NCI-H2171 (cell line): ENCODE measurements at places on chromosomes 4 and X.

DNA sequence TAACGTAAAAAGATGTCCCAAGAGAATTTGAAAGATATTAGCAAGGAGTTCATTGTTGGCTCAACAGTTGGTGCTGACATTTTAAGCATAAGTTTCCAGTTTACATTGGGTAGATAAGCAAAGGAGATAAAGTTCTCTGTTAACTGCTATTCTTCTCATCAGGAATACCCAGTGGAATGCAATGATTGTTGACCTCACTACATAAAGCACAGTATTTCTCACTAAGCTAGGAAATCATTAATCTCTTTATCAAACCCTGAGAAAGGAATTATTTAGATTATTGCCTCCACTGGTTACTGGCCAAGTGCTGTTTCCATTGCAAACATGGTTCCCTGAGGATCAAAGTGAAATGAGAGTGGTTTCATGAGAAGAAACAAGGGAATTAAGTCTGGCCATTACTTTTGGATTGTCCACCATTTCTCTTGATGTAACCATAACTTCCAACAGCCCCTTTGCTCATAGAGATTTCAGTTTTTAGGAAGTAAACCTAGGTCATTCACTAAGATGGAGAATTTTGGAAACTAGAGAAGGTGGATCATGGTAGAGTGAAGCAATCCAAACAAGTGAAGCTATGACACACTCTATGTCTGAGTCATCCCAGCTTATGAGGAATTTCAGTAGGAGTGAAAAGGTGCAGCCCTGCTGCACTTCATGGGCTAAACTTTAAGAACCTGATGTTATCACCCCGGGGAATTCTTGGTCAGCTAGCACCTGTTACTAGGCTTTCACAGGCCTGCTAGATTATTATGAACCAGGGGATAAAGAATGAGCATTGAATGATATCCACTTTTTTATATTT is 163.4 kb downstream of the AREG start:
- no peak for DNase-seq

- DNase-seq, result no peak
Observed at GRCh38 chrX:108123591-108124366, 32.2 kb downstream of the ATG4A start.

GRCh38 chr4:164413743-164414142 is 340.2 kb upstream of the SMIM31 start:
- DNase-seq, result no peak

- DNase-seq, result no peak
Observed at GRCh38 chr4:73844345-73844744, 7.9 kb downstream of the CXCL6 start.

- DNase-seq, result no peak
Observed at GRCh38 chr4:74446193-74446868, 1.4 kb downstream of the AREG start.

DNA sequence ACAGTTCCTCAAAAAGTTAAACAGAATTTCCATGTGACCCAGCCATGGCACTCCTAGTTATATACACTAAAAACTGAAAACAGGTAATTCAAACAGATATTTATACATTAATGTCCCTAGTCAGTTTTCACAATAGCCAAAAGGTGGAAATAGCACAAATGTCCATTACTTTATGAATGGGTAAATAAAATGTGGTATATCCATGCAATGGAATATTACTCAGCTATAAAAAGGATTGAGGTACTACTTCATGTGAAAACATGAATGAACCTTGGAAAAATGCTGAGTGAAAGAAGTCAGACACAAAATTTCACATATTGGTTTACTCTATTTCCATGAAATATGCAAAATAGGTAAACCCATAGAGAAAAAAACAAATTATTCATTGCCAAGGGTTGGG is 351.8 kb upstream of the AMOT start:
- no peak for DNase-seq

DNA sequence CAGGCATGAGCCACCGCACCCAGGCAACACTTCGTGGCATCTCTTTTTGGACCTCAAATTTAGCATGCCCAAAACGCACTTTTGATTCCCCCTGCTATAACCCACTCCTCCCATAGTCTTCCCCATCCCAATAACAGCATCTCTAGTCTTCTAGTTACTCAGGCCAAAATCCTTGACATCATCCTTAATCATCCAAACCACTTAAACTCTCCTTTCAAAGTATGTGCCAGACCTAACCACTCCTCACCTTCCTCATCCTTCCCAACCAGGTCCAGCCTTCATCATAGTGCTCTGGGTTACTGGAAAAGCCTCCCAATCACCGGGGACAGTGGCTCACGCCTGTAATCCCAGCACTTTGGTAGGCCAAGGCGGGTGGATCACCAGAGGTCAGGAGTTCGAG is 41.9 kb downstream of the AFAP1 start:
- no peak for DNase-seq

DNA sequence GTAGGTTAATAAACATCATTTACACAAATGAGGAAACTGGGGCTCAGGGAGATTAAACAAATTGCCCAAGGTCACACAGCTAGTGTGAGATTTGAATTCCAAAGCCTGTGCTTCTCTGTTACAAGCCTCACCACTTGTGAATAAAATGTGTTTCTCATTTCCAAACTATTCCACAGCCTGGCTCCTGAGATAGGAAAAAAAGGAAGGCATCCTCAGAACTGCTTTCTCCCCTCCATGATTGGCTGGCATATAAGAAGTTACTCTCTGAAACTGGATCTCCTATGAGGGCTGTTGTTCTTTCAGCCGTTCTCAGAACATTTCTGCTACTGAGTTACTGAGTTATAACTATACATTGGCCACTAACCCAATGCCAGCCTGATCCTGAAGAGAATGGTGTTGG is 237.9 kb downstream of the MAML3 start:
- no peak for DNase-seq

GRCh38 chrX:140500441-140500840 is 4.4 kb downstream of the SOX3 start:
- no peak for DNase-seq

DNA sequence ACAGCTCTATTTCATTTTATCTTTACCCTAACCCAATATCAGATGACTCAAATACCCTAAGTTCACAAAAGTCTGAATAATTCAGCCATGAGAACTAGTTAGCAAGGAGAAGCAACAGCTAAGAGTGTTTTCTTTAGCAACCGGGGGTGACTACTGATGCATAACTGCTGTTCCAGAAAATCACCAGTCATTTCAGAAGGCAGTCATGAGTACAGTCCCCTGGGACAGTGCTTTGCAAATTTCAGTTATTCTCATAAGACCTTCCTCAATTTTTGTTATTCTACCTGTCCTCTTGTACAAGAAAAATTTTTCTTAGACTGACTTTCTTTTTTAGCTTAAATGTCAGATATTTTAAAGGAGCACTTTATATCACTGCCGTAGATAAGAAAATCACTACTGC is 16.4 kb downstream of the BANK1 start:
- DNase-seq, result peak; percentile 23

DNA sequence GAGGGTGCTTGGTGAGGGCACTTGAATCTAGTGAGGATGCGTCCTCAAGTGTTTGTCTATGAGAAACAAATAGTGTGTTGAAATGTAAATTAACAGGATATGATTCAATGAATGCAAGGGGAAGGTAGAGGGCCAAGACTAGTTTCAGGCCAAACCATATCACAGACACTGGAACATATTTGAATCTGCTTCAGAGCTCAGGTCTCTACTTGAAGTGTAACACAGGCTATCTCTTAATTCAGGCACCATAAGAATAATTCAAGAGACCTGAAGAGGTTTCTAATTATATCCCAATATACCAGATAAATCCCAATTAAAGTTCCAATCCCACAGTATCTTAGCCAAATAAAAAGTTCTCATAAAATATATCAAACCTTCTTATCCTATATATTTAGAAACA is 146.5 kb upstream of the INTU start:
- no peak for DNase-seq

- DNase-seq, result peak; percentile 59
Observed at GRCh38 chr4:6221851-6222760, 21.8 kb upstream of the JAKMIP1 start.

DNA sequence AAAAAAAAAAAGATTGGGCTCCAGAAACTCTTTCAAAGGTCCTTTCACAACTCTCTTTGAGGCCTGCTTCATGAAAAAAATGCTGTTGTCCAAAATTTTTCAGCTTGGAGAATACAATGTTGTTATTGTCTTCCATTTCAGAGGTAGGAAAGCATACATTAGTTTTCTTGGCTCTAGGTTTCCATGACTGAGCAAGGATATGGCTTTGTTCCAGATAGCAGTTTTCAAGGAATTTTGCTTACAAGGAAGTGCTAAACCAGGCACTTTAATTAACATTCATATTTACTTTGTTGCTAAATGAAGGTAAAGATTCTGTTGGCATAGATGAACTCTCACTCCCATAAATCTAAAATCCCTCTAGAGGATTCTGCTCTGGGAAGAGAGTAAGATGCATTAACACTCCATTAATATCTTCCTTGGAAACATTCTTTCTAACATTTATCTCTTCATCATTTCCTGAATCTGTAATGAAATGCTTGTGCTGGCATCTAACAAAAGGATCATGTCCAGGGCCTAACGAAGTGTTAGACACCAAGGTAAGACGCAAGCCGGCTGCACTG is 118.4 kb downstream of the COL25A1 start:
- DNase-seq, result no peak

GRCh38 chr4:121277194-121278105 is 103.4 kb downstream of the QRFPR start:
- no peak for DNase-seq

DNA sequence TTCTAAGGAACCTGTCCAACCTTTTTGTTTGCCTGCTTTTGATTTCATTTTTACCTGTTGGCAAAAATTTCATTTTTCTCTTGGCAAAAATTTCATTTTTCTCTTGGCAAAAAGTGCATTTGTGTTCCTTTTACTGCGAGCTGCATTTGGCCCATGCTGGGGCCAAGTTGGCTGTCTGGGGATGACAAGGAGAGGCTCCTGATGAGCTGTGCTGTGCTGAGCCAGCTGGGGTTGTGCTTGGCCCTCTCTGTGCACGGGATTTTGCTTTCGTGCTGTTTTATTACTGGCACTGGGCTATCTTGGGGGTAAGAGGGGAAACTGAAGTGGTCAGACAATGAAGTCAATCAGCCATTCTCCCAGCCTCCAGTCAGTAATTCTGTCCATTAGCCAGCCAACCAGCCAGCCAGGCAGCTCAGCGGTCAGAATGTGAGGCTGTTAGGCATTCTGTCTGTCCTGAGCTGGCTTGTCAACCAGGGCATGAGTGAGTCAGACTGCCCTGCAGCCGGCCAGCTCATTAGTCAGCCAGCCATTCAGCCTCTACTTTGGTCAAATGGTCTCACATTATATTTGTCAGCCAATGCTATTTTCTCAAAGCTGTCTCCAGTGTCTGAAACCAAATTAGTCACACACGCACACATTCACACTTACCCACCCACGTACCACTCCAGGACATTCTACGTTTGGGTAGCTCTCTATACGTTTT is 56.9 kb upstream of the PRPS1 start:
- no peak for DNase-seq

DNA sequence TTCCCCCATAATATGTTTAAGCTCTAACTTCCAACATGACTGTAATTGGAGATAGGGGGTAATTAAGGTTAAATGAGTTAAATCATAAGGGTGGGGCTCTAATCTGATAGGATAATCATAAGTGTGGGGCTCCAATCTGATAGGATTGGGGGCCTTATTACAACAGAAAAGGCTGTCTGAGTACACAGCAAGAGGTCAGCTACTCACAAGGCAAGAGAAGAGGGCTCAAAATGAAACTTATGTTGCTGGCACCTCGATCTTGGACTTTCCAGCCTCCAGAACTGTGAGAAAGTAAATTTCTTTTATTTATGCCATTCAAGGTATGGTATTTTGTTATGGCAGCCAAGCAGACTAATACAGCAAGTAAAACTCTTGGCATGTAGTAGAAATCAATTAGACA is 16.4 kb downstream of the SH2D1A start:
- no peak for DNase-seq

GRCh38 chr4:10619855-10620254 is 64.7 kb downstream of the CLNK start:
- DNase-seq, result no peak

- DNase-seq, result no peak
Observed at GRCh38 chrX:53685711-53686110, 808 bp downstream of the HUWE1 start.

DNA sequence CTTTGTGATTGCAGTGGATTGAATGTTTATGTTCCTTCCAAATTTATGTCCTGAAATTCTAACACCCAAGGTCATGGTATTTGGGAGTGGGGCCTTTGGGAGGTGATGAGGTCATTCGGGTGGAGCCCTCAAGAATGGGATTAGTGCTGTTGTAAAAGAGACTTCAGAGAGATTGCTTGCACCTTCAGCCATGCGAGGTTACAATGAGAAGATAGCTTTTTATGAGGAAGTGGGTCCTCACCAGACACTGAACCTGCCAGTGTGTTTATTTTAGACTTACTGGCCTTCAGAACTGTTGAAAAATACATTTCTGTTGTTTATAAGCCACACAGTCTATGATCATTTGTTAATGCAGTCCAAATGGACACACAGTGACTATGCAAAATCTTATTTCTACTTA is 161.0 kb upstream of the GPRIN3 start:
- no peak for DNase-seq

DNA sequence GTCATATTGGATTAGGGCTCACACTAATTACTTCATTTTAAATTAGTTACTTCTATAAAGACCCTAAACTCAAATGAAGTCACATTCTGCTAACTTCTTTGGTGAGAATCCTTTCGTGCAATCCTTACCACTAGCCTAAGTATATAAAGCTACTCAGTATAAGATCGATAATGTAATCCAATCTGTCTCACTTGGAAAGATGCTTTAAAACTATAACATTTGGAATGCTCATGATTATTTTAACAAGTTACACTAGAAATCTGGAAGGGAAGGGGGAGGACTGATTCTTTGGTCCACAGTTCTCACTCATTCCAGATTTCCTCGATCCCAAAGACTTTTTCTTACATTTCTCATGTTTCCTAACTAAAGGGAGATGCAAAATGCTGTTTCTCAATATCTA is 336.4 kb upstream of the SLIT2 start:
- DNase-seq, result no peak

DNA sequence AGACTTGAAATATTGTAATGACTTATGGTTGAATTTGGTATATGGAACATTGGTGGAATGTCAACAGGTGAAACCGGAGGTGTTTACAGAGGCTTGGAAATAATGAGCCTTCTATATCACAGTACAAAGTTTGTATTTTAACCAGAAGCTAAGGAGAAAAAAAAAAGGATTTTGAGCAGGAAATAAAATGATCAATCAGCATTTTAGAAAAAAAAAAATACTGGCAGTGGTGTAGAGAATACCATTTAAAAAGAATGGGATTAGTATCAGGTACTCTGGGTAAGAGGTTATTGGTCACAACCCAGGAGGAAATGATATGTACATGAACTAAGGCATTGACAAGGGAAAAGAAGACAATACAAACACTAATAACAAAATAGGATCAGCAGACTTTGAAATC is 587.1 kb upstream of the HTR2C start:
- no peak for DNase-seq

GRCh38 chr4:11489453-11490083 is 60.9 kb upstream of the HS3ST1 start:
- DNase-seq, result no peak

DNA sequence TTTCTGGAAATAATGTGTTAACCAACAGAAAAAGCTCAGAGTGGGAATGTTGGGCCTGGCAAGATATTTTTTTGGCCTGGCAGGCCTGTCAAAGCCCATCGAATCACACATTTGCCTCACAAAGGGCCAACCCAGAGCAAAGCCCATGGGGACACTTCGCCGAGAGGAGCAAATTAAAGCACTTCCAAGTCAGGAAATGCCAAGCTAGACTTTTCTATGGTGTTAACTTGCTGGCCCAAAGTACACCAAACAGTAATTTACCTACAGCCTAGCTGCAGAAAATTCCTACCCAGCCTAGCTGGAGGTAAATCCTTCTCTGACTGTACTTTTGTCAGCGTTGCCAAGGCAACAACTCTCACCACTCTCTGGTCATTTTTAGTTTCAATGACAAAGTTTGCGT is 288.6 kb upstream of the LDB2 start:
- no peak for DNase-seq
